ENCODE measurements at places on chromosomes 7 and 10.

DNA sequence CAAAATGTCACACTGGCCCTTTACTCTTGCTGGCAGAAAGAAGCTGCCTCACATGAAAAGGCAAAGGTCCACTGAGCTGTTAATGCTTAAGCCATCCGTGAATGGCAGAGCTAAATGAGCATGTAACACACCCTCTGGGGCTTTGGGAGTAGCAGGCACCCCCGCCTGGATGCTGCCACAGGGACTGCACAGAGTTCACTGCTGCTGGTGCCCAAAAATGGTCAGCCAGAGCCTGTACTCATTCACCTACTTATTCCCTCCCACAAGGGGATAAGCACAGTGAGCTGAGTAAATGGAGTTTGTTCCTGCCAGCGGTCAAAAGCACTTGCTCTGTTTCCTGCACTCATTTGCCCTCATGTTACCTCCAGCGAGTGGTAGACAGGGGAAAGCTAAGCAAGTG, 374.0 kb upstream of the STEAP1 start:
- DNase-seq, result no peak

DNA sequence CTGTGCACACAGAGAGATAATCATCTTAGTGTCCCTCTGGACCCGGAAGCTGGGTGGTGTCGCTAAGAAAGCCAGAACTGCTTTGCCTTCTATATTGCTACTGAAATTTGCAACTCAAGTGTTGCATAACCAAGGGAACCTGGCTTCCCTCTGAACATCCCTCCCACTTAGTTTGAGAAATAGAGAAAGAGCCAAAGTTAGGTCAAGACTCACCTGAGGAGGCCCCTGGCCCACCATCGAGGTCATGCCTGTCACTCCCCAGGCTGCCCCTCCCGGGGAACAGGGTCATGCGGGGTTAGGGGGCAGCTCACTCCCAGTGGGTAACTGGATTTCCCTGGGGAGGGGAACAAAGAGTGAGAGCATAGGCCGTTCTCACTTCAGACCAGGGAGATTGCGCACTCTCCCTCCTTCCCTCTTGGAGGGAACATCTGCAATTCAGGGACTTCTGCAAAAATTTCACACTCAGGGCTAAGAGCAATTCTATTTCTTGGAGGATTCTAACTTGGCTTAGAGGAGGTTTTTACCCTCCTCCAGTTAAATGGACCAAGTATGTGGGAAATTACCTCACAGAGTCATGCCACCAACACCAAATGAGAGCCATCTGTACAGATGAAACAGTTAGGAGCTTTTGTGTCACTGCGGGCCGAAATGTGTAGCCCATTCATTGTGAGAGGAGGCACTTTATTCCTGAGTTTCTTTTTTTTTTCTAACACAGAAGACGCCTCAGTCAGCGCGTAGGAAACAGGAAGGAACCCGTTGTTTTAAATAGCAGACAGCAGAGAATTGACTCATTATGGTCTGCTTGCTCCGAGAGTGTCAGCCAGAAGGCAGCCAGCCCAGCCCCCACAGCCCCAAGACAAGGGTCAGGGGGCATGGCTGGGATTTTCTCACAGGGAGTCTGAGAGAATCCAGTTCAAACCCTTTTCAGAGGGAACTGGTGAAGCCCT, 221.3 kb downstream of the ARHGAP12 start:
- DNase-seq, result peak; percentile 90

GRCh38 chr7:95404316-95404865, 8.2 kb upstream of the PON3 start:
- no peak for DNase-seq

DNA sequence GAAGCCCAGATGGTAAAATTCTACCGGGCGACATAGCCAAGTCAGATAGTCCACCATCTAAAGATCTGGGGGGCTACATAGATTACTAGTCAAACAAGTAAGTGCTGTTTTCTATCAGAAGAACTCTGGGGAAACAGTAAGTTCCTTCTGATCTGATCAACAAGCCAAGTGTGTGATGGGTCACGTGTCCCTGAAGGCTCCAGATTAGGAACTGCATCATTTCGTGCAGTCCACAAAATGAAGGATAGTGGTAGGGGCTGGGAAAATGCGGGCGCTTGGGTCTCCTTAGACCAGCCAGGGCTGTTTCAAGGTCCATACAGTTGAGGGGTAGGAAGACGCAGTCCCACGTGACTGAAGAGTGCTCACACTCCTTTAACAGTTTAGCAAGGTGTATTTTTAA, 1.8 kb upstream of the CHN2 start:
- no peak for DNase-seq

DNA sequence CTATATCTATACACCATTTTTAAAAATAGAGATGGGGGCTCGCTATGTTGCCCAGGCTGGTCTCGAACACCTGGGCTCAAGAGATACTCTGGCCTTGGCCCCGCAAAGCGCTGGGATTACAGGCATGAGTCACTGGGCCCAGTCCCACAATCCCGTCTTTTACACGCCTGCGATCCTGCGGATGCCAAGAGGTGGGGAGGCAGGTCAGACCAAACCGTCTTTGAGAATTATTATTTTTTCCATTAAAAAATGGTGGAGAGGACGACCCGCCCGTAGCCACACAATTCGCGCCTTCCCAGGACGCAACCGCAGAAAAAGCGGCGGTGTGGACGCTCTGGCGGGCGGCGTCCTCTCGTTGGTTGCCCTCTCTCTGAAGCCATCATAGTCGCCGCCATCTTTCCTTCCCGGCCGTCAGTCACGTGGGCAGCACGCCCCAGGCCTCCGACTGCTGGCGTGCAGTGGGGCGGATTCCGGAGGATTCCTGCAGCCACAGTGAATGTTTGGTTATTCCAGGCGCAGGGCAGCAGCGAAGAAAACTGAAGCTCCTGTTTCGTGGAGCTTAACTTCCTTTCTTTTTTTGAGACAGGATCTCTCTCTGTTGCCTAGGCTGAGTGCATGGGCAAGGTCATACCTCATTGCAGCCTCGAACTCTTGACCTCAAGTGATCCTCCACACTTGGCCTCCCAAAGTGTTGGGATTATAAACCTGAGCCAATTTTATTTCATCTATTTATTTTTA, 9.9 kb upstream of the EPHB4 start:
- peak; percentile 92 for DNase-seq

- no peak for DNase-seq
Observed at GRCh38 chr7:27125986-27126394, 4.6 kb downstream of the HOXA4 start.

DNA sequence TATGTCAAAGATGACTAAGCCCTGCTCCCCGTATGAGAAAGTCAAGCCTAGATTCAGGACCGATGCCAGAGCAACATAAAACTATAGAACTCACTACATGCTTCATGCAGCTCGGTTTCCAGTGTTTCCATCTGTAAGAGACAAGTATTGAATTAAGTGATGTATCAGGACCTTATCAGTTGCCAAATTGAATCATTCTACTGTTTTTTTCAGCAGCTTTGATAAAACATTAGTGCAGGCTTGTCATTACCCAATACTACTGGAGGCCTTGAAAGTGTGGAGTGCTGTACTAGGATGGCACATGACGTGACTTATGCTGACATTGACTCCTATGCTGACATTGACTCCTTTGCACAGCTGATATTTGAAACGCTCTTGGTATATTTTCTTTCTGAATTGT, 10.8 kb upstream of the NRP1 start:
- no peak for DNase-seq

DNA sequence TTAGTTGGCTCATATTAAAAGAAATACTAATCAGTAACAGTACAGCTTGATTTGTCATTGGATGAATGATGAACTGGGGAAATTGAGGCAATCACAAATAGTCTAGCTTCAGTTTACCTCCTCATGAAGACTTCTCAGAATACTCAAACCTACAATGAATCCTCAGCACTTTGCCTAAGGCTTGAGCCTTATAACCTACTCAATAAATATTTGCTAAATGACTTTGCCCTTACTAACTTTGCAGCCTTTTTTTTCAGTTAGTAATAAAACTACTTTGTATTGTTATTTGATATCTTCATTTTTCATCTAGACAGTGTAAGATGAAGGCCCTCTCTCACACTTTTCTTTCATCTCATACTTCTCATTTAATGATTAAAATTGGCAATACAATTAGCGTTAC, 1162.5 kb upstream of the C7orf33 start:
- no peak for DNase-seq

GRCh38 chr10:78542521-78542920, 508.9 kb downstream of the RPS24 start:
- DNase-seq, result no peak

DNA sequence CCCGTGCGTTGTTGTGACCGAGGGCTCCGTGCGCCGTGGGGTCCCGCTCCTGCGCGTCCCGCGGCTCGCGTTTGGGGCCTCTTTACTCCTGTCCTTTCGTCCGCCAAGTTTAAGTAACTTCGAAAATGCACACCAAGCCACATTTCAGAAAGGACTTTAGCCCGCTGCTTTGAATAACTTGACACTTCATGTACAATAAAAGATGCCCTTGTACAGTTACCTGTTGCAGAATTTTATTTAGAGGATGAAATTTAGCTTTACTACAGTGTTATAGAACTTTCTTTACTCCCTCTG, 459 bp downstream of the SUGCT start:
- no peak for DNase-seq

- DNase-seq, result peak; percentile 82
Observed at GRCh38 chr7:5425507-5426225, 2.0 kb upstream of the TNRC18 start.

DNA sequence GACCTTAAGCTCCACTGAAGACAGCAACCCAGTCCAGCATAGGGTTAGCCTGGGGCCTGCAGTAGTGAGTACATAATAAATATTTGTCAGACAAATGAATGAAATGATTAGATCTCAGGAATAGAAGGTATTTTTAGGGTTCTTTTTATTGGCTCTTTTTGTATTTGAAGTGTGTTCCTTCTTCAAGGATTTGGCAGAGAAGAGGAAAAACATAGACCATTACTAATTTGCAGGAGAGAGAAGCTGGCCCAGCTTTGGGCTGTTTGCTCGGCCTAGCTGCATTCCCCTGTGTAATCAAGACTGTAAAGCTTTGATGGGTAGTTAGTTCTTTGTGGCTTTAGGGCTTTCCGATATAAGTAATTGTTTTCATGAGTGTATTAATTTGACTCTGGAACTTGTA, 64.2 kb downstream of the CNNM2 start:
- DNase-seq, result no peak

DNA sequence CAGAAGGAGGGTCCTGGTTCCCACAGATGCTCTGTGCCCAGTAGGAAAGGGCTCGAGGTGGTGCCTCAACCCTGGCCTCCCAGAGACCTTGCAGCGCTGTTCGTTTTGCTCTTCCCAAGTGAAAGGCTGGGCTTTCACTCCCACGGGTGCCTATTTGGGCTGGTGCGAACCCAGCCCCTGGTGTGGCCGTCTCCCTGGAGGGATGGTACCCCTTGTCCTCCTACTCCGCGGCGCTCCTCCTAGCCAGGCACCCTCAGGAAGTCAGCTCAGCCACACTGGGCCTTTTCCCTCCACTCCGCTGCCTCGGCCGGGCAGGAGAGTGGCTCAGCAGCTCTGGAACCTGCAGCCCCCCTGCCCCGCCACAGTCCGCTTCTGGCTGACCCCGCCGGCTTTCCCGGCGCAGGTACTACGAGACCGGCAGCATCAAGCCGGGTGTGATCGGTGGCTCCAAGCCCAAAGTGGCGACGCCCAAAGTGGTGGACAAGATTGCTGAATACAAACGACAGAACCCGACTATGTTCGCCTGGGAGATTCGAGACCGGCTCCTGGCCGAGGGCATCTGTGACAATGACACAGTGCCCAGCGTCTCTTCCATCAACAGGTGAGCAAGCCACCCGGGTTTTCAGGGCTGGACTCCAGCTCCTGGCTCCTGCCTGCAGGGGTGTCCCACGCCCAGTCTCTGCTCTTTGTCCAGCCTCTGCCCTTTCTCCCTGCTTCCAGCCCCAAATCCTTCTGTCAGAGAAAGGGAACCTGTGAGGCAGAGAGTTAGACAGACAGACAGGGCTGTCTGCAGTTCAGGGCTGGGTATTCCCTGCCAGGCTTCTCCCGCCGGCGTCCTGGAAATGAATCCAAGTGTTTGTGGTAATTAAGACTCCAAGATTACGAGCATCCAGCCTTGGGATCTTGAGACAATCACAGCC, 5.2 kb downstream of the PAX2 start:
- no peak for DNase-seq

DNA sequence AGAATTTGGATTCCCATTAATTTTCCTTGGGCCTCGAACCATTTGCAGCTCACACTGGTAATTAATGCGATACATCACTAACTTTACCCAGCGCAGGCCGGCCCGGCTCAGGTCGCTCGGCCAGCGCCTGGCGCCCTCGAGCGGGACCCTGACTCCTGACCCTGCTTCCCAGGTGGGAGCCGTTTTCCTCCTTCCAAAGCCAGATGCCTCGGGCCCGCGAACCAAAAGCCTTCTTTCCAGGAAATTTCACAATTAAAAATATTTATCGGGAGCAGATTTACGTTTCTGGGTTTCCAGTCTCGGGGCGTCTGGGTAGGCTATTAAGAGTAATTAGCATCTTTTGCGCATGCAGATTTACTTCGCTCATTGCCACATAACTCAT, 12.2 kb downstream of the LBX1 start:
- no peak for DNase-seq

- DNase-seq, result no peak
Observed at GRCh38 chr7:51278797-51279196, 37.8 kb downstream of the COBL start.

DNA sequence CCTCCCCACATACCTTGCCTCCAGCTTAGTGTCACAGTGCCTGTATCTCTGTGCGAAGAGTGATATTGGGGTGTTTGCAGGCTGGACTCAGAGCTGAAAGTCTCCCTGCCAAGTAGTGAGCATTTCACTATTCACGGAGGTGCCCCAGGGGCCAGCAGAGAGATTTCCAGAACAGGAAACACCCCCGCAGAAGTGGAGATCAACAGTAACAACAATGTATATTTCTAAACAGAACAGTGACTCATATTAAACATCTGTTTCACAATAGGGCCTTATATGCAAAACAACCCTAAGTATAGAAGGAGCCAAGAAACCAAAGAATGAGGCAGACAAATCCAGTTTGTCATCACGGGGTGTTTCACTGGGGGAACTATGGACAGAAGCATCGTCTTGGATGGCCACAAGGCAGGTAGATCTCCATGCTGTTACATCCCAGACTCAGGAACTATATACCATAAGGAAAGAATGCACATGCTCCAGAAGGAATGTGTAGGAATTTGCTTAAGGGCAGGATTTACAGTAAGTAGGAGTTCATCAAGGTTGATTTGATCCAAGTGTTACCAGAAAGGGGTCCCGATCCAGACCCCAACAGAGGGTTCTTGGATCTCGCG, 29.3 kb upstream of the CCL24 start:
- peak; percentile 99 for DNase-seq

DNA sequence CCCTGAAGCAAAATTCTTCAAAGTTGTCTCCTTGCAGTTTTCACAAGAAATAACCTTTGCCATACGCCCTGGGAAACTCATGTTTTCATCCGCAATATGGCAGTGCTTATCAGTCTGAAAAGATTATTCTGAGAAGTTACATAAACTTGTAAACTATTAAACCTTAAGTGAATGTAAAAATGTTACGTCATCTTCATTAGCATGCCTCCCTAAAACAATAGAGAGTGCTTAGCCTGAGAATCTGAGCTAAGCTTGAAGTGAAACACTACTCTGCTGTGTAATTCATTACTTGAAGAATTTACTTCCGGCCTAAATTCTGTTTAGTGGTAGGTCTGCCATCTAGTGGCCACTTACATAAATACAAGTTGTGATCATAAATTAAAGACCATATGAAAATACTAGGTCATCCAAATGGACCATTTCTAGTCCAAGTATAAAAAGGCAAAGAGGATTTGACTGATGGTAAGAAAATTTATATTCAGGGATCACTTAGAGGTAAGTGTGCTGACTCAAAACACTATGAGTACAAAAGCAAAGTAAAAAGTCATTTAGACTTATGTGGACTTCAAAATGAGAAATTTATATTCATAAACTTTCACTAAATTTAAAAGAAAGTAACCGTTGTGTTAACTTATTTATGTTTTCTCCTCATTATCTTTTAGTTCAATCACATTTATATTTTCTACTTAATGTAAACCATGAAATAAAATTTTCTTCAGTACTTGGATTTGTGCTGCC, 745.1 kb upstream of the LRRTM3 start:
- DNase-seq, result peak; percentile 83
